ENCODE measurements at places on chromosomes 2 and 18.

DNA sequence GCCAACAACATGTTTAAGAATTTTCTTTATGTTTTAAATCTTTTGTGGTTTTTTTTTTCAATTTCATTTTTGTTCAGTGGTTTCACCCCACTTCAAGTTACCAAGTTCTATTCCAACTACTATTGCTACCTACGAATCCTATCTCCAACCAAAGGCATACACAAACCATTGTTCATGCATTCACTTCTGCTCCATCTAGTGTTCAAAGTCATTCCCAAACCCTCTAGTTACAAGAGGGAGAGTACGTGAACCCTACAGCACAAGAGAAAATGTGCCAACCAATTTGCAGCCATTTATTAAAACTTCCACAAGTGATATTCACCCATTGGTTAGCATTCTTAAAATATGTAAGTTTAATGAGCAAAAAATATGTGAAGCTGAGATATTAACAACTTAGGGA lies 295.1 kb upstream of the KYNU start:
- DNase-seq, result no peak

GRCh38 chr2:150809103-150809502 lies 321.6 kb upstream of the RND3 start:
- DNase-seq, result no peak

DNA sequence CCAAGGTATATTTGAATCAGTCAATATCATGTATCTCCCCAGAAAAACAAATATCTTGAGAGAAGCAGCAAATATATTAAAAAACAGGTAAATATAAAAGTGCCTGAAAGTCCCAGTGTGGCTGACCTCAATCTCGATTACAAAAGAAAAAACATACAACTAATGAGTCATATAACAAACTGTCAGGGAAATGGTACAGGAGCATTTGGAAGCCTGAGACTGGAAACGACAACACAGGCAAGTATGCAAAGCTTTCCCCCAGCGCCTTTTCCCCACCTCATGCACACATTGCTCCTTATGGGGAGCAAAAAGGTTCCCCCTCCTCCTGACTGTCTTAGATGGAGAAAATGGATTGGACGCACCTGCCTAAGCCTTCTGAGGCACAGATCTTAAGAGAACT lies 230.7 kb downstream of the TMX3 start:
- DNase-seq, result no peak

- no peak for DNase-seq
Observed at GRCh38 chr2:71801969-71802368, 345.7 kb downstream of the CYP26B1 start.

DNA sequence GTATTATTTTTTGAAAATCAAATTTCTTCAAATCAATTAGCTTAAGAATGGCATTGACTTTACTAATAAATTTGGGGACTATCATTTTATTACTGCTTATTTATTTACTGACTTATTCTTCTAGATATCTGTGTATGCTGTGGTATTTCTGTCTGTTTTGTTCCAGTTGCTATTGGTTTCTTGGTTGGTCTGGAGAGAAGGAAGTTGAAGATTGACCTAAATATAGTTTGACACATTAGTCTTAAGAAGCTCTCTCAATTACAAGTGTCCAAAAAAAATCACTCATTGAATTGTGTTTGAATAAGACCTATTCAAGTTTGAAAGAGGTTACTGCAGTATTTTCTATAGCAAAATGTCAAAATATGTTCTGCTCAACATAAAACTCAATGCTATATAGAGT lies 153.3 kb upstream of the KYNU start:
- no peak for DNase-seq

- no peak for DNase-seq
Observed at GRCh38 chr2:204881655-204882054, 336.4 kb downstream of the PARD3B start.

GRCh38 chr2:110998311-110998710 lies 122.4 kb upstream of the BCL2L11 start:
- DNase-seq, result no peak

DNA sequence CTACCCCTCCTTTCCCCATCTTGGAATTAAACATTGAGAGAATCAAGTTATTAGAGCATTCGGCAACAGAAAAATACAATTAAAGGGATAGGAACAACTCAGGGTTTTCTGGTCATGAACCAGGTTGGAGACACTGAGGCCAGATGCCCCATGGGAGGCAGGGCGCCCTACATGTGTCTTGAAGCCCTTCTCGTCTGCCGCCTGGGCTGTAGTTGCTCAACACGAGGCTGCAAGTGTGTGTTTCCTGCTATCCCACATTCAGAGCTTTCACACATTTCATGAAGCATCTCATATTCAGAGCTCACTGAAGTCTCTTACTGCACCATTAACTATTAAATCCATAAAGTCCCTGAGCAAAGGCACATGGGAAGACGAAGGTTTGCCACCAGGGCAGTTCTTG lies 28.8 kb downstream of the TTC39C start:
- no peak for DNase-seq

DNA sequence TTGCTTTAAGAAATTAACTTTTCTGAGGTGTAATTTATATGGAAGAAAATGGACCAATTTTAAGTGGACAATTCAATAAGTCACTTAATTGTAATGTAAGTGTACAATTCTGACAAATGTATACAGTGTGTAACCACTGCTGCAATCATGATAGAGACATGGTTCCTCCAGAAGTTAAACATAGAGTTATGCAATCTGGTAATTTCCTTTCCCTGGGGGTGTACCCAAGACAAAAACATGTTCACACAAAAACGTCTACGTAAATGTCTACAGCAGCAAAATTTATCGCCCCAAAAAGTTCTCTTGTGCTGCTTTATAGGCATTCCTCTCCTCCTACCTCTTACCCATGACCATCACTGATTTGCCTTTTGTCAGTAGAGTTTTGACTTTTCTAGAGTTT lies 141.5 kb downstream of the AQP4 start:
- DNase-seq, result no peak

DNA sequence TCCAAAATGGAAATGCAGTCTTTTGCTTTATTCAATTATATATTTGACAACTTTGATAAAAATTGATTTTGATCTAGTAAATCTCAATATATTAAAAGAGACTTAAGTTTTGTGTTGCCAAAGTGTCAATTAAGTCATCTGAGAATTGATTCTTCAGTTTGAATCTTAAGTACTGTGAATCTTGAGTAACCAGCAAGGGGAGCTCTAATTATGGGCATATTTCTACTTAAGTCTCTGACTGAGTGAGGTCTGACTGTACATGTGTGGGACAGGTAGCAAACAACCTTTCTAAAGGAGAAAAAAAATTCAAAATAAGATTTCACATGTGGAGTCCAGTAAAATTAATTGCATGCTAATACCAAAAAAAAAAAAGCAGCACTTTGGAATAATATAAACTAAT lies 503.7 kb upstream of the SLC8A1 start:
- DNase-seq, result no peak

DNA sequence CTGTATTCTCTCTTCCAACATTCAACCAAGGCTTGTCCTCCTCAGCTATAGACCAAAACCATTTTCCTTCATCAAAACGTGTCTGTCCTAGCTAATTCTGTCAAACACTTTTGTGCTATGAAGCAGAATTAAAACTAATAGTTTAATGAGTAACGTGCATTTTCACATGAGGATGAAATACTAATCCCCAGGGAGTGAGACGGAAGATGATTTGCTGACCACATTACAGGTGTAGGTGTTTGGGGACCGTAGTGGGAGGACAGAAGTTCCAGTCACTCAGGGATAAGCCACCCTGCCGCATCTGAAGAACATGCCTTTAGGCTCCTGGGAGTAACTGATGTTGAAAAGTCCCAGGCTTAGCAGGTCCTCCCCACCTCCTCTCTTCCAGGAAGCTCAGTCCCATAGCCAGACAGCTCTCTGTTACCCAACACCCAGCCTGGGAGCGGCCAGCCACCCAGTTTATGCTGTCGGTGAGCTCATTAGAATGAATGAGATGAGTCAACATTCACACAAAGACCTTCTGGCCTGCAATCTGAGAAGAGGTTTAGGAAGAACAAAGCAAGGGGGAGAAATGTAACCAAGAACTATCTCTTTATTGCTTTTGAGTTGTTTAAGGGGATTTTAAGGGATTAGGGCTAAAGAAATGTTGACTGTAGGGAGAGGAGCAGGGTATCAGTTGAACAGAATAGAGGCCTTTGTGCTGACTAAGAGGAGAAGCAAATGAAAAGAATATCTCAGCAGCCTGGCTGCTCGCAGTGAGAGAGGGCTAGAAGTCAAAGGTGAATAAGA lies 122.5 kb downstream of the FOXI3 start:
- DNase-seq, result no peak

- DNase-seq, result no peak
Observed at GRCh38 chr2:134683561-134684112, 35.2 kb downstream of the TMEM163 start.

DNA sequence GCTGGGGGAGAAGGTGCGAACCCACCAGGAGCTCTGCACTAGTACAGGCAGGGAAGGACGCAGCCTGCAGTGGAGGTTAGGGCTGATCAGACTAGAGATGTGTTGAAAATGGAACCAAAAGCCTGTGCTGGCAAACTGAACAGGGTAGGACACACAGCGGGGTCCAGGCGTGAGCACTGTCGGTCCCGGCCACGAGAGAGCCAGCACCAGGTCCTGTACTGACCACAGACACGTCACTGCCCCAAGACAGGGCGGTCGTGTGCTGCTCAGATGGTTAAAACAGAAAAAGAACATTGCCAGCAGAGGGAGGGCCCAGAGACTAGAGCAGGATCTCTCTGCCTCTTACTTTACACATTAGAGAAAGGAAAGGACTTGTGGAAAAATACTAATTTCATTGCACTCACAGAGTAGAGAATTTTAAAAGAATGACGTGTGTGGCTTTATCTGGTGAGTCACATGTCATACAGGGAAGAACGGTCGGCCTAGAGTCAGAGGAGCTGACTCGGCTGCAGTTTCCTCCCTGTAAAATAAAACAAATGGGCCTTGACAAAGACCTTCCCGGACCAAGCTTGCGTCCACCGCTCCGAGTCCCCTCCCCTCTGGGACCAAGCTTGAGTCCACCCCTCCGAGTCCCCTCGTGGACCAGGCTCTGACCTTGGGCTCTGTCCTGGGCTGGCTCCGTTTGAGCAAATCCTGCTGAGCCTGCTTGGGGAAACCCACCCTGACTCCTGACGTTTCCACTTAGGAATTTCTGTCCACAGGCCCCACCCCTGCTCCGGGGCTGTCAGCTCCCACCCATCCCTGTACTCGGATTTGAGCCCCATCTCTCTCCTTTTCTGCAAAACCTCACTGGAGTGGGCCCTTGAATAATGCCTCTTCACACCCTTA lies 16.7 kb upstream of the ADI1 start:
- DNase-seq, result no peak

- no peak for DNase-seq
Observed at GRCh38 chr2:238101891-238102841, 2.0 kb downstream of the ESPNL start.

- DNase-seq, result no peak
Observed at GRCh38 chr2:204346906-204347305, 198.4 kb upstream of the PARD3B start.

GRCh38 chr2:239625971-239626734 lies 225.3 kb upstream of the HDAC4 start:
- no peak for DNase-seq

DNA sequence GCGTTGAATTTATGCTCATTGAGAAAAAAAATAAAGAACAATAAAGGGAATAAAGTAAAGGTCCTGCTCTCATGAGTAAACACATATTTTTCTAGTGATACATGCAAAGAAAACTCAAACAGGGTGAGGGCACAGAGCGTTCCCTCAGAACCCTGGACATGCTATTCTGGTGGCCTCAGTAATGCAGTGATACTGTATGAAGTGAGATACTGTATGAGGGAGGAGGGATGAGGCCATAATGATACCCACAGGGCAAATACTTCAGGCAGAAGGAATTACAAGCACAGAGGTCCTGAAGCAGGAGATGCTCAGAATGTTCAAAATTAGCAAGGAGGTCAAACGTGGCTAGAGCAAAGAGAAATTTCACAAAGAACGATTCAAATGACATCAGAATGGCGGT lies 28.4 kb upstream of the RNU4ATAC start:
- DNase-seq, result no peak

- no peak for DNase-seq
Observed at GRCh38 chr2:226450141-226450540, 349.5 kb downstream of the IRS1 start.

- no peak for DNase-seq
Observed at GRCh38 chr2:65880436-65880835, 448.0 kb upstream of the SPRED2 start.

DNA sequence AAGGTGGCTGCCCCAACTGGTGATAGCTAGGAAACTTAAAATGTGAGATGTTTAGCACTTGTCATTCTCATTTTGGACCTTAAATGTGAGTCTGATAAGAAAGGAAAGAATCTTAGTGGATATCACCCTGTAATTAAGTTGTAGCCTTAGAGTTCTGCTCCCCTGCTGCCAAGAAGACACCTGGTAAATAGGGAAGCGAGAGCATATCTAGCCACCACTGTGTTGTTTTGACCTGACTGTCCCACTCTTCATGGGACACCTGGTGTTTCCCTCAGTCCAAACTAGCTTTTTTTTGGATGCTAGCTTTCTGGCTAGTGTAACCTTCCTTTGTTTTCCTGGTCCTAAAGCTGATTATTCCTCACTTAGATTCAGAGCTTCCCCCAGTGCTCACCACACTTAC lies 357.6 kb downstream of the RAD51AP2 start:
- no peak for DNase-seq

DNA sequence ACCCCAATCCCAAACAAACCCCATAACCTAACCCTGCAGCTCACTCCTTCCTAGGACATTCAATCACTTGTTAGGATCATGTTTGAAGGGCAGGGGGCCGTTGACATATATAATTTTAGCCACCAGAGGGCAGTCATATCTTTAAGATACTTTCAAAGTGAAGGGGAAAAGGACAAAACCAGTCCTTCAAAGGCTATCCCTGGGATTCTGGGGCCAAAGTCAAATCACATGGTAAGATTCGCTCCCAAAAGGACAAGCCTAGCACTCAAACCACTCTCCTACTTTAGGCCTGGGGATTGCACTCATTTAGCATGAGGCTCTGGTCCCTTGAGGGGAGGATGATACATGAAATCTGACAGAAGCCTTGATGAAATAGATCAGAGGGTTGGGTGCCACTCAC lies 44.6 kb downstream of the HAUS1 start:
- DNase-seq, result no peak

DNA sequence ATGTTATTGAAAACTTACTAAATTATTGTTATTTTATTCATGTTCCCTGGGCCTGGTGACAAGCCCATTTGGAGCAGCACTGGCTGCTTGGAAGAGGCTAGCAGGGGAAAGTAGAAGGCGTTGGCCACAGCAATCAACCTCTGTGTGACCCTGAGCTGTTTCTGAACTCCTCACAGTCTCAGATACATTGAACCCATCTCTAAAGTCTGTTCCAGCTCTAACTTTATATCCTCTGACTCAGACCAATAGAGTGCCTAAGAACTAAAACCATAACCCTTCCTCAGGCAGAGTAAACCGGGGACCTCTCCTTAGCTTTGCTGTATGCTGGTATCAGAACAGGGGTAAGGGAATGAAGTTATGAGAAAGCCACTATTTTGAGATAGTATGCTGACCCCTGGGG lies 96.4 kb upstream of the NOL4 start:
- DNase-seq, result no peak

- DNase-seq, result no peak
Observed at GRCh38 chr18:43572163-43572562, 294.9 kb upstream of the SYT4 start.
